Lower lobe of right lung (tissue), 2 donors: ENCODE measurements at places on chromosomes 1 and 21. TPM values are rescaled to one million over a fixed set of nuclear protein-coding genes. Genes with fewer than 3 reads are reported as not detected.

- no peak for DNase-seq
Observed at GRCh38 chr1:155219592-155220031, 11.1 kb downstream of the MTX1 start.

- no peak for DNase-seq
Observed at GRCh38 chr1:218925777-218926176, 247.9 kb upstream of the LYPLAL1 start.

Gene SLC22A15
- 26.8 TPM for total RNA-seq

GRCh38 chr1:24553931-24554330, 2.0 kb upstream of the NCMAP start:
- no peak for DNase-seq

DNA sequence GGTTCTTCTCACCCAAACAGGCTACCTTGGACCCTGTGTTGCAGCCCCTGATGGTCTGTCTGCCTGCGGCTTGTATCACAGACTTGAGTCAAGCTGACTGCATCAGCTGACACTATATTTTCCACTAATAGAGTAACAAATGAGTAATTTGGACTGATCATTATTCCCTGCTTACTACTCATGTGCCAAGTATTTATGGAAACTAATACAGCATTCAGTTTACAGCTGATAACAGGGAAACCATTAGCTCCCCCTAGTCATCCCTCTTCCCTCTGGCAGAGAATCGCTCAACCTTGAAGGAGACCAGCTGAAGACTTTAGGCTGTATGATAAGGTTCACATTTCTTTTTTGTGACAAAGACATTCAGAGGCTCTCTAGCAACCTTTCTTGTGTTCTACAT, 116.6 kb upstream of the SYT6 start:
- DNase-seq: no peak

Gene MYOG
- not detected for total RNA-seq

Gene CHD1L
- 34.1 TPM for total RNA-seq

DNA sequence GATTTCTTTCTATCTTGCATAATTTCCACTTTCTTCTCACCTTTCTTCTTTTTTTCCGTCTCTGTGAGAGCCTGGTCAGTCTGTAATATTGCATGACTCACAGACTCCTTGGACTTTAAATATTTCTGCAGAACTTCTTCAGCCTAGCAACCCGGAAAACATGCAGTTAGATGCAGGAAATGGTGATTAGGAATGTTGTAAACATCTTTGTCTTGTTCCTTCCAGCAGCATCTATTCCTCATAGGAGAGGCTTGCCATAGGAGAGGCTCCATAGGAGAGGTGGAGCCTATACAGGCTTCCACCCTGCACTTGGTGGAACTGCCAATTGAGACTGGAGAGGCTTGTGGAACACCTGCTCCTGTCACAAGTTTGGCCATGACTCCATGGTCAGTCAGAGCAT, 10.0 kb downstream of the GBP5 start:
- DNase-seq: no peak

Gene CELSR2
- 7.2 TPM for total RNA-seq

Gene TTLL7
- total RNA-seq: 20.3 TPM

- no peak for DNase-seq
Observed at GRCh38 chr1:47996406-47997226, 569 bp downstream of the TRABD2B start.

Gene LYSMD1
- 6.5 TPM for total RNA-seq

Gene SPATA17
- total RNA-seq: 4.0 TPM

Gene RNU1-3
- 6,803 TPM for total RNA-seq

Gene CLEC20A
- total RNA-seq: not detected

DNA sequence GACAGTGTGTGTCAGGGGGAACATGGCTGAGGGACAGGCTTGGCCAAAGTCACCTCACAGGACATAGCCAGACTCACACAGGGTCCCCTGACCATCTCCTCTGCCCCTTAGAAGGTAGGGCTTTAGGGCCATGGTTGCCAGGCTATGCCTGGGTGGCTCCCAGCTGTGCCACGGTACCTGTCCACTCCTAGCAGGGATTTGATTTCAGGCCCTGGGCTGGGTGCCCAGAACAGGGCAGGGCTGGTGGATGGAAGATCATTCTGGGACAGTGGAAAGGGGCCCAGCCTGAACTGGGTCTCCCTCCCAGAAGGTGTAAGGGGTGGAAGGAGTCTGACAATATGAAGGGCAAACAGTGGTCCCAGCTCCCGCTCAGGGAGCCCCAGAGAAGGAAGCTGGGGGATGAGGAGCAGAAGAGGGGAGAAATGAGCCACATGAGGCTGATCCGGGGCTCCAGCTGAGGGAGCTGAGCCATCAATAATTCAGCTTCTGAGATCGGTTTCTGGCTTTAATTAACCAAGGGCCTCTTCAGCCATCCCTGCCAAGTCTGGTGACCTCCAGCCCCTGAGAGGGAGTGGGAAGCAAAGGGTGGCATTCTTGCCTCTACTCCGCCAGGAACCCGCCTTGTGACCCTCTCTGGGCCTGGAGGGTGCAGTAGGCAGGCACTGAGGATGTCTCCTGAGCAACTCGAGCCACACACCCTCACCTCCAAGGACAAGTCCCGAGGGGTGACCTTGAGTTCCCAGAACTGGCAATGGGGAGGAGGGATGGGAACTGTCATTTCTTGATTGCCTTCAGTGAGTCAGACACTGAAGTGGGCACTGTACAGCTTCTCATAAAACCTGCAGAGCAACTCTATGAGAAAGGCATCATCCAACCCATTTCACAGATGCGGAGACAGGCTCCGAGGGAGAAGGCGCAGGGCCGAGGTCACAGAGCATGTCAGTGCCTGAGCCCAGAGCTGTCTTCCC, 2.1 kb downstream of the CD164L2 start:
- DNase-seq: no peak

- no peak for DNase-seq
Observed at GRCh38 chr21:43892984-43893535, 28.0 kb downstream of the AGPAT3 start.

Gene FBXO2
- 13.4 TPM for total RNA-seq

DNA sequence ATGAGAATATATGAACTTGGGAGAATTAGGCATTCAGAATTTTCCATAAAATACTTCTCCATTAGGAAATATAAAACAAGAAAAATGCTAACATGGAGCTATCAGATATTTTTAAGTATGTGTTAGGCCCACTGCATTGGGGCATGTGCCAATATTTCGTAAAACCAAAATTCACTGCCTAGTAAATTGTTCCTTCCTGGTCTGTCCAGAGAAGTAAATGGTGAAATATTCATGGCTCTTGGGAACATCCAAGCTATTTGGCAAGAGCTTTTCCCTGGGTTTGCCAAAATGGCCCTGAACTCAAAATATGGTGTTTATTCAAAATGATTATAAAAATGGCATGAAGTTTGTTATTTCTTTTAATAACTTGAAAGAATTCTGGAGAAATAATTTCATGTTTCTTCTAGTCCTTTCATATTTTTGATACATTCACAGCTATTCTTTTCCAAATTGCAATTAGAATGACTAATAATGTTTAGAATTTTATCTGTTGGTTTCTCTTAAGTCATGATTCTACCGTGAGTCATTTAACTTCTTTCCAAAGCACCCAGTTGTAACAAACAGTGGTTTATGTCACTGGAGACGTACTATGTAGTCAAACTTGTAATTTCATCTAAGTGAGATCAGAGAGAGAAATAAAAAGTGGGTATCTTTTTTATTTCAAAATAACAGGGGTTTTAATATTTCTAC, 25.7 kb upstream of the SLC19A2 start:
- no peak for DNase-seq

DNA sequence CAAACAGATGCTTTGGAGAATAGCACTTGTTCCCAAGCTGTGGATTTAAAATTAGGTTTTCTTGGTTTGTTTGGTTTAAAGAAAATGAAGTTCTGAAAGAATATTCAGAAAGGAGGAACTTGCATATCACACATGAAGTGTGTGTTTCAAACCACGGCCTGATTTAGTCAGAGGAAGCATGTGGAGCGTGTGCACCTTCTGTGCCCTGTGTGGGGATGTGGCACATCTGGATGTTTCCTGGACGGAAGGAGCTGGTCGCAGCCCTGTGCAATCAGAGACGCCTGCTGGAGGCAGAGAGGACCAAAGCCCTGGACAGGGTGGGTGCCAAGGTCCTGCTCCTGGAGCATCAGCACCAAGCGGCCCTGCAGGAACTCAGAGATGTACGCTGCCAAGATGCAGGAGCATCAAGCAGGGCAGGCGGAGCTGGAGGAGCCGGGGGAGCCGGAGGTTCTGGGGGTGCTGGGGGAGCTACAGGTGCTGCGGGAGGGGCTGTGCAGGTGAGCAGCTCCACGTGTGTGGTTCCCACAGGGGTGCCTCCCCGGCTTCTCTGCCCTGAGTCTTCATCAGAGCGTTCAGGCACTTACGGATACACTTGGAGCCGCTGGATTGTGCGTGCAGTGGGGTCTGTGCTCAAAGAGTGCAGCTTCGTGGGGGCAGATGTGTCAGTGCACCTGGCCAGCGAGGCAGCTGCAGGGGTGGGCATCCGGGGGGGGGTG, 45.7 kb downstream of the PCNT start:
- DNase-seq: no peak

Gene GADD45A
- 13.6 TPM for total RNA-seq

DNA sequence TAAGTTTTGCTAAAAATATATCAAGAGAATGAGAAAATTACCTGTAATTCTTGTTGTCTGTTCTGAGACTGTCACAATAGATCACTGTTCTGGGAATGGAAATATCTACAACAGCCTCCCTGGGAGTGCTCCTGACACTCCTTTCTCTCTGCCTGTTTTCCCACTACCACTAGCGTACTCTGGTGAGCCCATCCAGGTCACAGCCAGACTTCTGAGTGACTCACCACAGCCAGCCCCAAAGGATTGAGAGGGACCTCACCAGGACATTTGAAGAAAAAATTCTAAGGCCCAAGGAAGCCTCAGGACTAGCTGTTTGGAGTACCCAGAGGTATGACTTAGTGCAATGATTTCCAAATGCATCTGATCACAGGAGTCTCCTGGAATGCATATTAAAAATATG, 39.0 kb upstream of the TADA1 start:
- no peak for DNase-seq

GRCh38 chr1:23751050-23751814, 8.0 kb downstream of the ELOA start:
- no peak for DNase-seq

GRCh38 chr21:28818663-28819278, 173.9 kb downstream of the LTN1 start:
- no peak for DNase-seq

Gene IFI44
- total RNA-seq: 80.5 TPM

- no peak for DNase-seq
Observed at GRCh38 chr1:227219715-227220292, 98.5 kb downstream of the CDC42BPA start.

Gene NKAIN1
- total RNA-seq: not detected
